ENCODE measurements at places on chromosomes 4 and X.

GRCh38 chr4:48481581-48481980 is 1.6 kb upstream of the SLC10A4 start:
- DNase-seq: no peak

- no peak for DNase-seq
These were observed 28.3 kb upstream of the GAB1 start for GRCh38 chr4:143308377-143308776.

DNA sequence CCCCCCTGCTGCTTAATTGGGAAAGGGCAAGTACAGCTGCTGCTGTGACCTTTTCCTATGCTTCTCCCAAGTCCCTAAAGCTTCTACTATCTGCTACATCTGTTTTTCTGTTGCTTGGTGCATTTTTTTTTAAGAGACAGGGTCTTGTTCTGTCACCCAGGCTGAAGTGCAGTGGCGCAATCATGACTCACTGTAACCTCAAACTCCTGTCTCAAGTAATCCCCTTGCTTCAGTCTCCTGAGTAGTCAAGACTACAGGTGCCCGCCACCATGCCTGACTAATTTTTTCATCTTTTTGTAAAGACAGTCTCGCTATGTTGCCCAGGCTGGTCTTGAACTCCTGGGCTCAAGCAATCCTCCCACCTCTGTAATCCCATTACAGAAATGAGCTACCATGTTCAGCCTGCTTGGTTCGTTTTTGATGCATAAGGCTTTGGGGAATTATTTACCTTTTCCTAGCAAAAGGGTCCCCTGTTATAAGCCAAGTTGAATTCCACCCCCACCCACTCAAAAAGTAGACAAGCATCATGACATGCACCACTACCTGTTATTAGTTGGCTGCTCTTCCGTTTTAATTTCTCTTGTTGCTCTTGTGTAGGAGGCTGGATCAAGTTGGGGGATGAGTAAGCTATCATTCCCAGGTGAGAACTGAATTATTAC is 39.6 kb downstream of the DGKK start:
- no peak for DNase-seq

DNA sequence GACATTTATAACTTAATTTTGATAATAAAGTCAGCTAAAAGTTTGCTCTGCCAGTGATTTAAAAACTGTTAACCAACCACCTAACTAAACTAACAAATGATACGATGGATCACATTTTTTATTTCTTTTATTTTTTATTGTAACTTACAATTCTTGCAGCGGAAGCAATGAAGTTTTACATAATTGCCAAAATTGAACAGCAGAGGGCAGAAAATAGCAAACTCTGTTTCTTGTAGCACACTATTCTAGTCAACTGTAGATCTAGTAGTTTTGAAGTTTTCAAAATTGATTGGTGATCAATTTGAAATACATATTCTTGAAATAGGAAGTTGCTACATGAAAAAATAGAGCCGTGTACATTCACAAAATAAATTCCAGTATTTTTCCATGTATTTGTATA is 2.8 kb upstream of the GRIA2 start:
- DNase-seq: no peak

DNA sequence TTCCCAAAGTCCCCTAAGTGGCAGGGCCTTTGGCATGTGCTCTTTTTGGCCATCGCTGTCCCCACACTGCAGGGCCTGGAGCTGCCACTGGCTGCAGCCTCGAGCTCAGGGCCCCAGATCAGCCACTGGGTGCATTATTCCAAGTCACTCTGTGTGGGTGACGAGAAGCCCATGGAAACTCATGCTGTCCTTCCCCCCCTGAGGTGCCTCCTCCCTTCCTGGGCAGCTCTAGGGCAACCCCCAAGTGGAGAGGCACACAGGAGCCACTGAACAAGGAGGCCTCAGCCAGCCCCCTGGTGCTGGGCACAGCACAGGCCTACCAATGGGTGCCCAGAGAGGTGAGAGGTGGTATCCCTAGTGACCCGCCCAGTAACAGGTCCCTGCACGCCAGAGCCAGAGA is 84.5 kb downstream of the PPP2R2C start:
- DNase-seq: no peak

GRCh38 chr4:139769364-139769763 is 103.7 kb downstream of the MGST2 start:
- DNase-seq: no peak

DNA sequence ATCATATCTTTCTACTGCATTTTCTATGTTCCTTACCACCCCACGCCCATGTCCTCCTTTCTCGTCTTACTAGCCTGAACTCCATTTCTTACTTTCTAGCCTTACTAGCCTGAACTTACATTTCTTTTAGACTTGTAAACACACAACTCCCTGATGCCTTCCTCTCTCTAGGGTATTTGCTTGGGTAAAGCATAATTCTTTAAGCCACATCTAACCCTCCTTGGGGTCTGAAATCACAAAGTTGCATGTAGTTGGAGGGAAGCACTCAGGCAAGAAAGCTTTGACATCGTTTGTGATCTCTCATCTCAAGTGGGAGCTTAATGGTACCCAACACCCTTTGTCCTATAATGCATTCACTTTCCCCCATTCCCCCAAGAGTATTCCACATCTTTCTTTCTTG is 124.4 kb downstream of the SPOCK3 start:
- no peak for DNase-seq

- DNase-seq: no peak
These were observed 1.5 kb downstream of the GRSF1 start for GRCh38 chr4:70838204-70838603.

DNA sequence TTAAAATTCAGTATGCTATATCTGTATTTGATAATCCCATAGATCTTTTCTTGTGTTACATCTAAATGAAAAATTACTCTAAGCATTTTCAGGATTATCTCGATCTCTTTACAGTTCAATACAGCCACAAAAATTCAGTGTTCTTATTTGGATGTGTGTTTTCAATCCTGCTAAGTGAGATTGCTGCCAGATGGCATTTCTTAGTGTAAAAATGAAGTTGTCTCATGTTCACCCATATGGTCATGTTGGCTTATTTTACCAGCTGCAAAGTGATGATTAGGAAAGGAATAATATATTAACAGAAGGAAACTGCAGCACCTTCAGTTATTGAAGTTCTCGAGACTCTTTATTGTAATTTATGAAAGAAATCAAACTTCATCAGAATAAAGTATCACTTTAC is 12.1 kb upstream of the FAM47A start:
- DNase-seq: no peak

Data from heart left ventricle (tissue), 16 donors.